ENCODE measurements at places on chromosomes 16 and 17.

DNA sequence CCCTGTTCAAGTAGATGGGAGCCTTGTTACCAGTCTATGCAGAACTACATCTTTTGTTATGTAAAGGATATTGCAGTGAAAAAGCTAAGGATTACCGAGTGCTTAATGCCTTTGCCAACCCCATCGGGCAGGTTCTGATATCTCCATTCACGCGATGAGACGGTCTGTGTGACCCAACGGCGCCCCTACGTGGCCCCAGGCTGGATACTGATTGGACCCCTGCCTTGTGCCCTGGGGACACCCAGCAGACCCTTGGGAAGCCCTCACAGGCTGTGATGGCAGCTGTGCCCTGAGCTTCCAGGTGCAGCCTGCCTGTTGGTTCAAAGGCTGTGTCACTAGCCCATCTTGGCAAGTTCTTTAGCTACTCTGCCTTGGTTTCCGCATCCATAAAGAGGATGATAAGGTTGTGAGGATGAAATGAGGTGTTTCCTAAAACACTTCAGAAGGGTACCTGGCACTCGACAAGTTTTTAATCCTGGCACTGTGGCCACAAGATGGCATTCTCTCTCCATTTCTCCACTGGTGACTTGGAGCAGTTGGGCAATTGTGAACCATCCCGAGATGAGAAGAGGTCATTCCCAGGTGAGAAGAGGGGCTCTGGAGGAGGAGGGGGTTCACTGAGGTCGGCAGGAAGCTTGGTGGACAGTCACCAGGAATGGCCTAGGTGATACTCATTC lies 33.6 kb downstream of the HAPSTR1 start:
- DNase-seq = no peak

GRCh38 chr16:52621651-52622050 lies 74.7 kb upstream of the TOX3 start:
- DNase-seq = no peak

DNA sequence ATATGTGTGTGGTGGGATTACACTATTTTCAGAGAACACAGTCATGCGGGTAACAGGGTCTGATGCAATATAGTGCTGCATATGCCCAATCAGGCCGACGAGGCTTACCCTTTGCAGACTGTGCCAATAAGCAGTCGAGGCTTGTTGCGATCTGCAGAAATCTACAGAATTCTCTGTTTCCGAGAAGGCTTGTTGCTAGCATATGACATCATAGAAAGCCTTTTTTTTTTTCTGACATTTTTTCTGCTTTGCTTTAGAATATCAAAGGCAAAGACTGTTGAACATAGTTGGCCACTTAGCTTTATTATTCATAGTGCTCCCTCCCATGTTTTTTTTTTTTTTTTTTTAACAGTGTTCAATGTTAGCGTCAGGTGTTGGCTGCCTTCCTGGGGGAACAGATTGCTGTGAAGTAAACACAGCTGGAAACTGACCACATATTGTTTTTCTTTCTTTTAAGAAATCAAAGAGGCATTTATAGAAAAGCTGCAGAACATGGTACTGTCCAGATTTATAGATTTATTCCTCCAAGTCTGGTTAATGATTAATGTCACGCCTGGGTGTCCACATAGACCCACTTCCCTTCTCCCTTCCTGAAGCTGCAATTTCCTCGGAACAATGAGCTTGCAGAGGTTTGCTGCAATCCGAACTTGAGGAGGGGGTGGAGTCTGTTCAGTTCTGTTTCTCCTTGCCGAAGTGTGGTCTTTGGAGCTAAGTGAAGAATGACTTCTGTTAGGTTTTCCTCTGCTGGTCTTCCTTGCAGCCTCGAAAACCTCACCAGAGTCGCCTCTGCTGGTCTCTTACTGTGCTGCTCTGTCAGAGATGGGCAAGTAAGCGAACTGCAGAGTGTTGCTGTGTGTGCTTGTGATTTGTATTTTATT lies 87.3 kb downstream of the MAP2K6 start:
- no peak for DNase-seq

- DNase-seq = peak; percentile 78
Observed at GRCh38 chr17:58630883-58631522, 60.8 kb downstream of the TEX14 start.

GRCh38 chr17:77479372-77480198 lies 338.8 kb downstream of the SEC14L1 start:
- DNase-seq = no peak

DNA sequence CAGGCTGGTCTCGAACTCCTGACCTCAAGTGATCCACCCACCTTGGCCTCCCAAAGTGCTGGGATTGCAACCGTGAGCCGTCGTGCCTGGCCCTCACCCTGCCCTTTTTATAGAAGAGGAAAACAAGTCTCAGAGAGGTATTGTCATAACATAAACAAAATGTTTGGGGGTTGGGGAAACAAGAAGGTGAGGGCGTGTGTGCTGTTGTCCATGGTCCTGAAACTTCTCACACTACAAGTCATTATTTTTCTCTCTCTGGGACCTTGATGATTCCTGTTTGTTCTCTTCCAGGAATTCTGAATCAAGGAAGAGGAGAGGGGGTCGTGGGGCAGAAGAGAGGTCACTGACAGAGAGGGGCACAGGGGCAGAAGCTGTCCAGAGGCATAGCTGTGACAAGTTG lies 160.2 kb upstream of the LHX1 start:
- no peak for DNase-seq

GRCh38 chr17:17672453-17673368 lies 8.5 kb upstream of the RAI1 start:
- DNase-seq = no peak

DNA sequence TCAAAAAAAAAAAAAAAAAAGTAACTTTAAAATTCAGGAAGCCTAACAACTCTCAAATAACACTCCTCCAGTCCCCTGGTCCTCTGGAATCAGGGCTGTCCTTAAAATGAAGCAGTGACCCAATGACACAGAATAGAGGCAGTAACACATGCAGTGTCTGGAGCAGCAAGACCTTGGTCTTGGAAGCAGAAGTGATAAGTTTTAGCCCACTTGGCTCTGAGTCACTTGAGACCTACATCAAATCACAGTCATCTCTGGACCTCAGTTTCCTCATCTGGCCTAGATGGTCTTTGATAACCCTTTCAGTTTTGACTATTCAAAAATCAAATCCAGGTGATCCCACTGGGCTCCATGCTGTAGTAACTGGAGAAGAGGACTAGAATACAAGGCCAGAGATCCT lies 39.0 kb downstream of the LYRM1 start:
- no peak for DNase-seq

DNA sequence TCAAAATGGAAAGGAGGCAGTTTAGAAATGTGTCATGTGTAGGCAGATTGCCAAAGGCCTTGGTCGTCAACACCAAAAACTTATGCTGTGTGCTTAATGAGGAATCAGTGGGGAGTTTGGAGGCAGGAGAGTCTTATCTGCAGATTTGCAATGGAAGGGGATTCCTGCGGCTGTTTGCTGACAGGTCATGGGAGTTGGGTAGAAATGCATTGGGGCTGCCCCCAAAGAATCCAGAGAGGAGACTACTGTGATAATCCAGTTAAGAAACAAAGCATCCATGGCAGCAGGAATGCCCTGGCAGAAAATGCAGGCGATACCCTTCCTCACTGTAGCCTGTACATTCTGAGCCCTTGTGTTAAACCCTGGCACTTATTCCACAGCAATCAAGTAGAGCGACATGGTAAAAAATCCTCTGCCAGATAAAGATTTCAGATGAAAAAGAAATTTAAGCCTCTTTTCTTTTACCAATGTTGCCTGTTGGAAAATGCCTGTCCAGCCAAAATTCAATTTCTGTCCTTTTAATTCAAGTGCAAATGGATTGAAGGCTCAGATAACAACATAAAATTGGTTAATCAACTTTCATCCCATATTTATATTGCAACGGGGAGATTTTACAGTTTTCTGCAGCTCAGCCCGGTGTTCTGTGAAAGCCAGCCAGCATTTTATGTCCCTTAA lies 491.0 kb upstream of the CDH5 start:
- DNase-seq = no peak

DNA sequence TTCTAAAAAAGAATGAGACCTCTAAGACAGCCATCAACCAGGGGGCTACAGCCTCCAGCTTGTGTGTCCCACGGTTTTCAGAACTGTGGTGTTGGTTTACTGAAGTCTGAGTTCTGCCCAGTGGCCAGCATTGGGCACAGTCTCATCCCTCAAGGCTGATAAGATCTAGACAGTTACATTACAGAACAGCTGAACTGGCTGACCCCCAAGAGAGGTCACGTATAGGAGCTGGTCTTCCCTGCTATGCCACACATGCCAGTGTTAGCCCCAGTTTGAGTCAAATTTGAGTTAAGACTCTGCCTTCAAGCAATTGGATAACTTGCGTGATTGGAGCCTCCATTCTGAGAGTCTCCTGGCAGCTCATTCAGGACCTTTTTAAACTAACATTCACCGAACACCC lies 14.8 kb upstream of the NUP93 start:
- no peak for DNase-seq

GRCh38 chr16:11792410-11793241 lies 4.4 kb downstream of the ZC3H7A start:
- DNase-seq = no peak

DNA sequence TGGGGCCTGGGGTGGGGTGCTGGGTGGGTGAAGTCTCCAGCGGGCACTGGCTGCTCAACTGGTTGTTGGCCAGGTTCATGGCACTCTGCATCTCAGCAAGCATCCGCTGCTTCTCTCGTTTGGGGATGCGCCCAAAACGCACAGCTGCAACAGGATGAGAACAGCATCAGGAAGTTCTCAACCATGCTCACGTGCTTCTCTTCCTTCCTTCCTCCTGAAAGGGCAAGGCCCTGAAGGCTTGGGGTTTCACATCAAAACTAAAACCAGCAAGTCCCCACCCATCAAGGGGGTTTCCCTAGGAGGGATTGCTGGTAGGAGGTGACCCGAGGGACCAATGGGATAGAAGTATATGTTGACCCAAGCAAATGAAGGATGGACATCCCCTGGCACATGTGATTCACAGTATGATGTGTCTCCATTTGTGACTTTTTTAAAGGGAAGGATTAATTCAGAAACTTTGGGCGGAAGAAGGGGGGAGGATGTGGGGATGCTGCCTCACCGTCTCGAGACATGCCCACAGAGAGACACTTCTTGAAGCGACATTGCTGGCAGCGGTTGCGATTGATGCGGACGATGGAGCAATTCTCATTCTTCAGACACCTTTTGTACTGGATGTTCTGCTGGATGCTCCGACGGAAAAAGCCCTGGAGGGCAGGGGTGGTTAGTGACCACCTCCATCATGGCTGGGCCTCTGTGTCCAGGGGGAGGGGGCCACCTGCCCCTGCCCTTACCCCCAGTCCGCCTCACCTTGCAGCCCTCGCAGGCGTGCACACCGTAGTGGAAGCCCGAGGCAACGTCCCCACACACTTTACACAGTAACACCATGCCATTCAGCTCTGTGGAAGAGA lies 4.2 kb downstream of the NR1D1 start:
- no peak for DNase-seq

GRCh38 chr17:40352237-40352778 lies 12.2 kb downstream of the GJD3 start:
- DNase-seq = no peak

DNA sequence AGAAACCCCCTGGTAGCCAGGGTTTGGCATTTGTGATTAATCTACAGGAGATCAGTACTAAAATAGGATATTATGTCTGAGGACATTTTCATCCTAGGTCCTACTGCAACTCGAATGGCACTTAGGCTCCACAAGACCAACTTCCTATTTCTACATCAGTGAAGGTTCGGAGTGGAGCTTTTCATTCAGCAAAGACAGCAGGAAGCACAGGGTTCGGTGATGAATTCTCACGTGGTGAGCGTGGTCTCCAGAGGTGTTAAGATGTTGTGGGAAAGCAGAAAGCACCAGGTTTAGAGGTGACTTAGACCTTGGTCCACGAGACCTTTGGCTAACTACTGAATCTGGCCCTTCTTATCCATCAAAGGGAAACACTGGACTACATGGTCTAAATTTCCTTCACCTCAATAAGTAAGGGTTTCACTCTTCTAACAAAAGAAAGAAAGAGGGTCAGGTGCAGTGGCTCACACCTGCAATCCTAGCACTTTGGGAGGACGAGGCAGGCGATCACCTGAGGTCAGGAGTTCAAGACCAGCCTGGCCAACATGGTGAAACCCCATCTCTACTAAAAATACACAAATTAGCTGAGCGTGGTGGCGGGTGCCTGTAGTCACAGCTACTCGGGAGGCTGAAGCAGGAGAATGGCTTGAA lies 13.9 kb upstream of the HELZ start:
- DNase-seq = no peak

DNA sequence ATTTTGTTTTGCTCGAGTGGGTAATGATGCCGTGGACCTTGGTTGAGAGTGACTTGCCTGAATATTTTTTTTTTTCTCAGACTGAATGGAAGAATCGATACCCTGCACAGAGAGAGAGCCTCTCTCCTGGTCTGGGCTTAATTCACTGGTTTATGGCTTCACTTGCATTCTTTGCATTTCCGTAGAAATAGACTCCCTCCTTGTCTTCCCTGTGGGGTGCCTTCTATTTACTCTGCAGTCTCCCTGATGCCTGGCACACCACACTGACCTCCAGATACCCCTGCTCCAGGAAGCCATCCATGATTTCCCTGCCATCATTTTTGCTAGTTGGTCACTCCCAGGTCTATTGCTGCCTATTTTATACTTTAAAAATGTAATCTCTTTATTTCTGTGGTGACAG lies 238.0 kb downstream of the SNX29 start:
- no peak for DNase-seq

DNA sequence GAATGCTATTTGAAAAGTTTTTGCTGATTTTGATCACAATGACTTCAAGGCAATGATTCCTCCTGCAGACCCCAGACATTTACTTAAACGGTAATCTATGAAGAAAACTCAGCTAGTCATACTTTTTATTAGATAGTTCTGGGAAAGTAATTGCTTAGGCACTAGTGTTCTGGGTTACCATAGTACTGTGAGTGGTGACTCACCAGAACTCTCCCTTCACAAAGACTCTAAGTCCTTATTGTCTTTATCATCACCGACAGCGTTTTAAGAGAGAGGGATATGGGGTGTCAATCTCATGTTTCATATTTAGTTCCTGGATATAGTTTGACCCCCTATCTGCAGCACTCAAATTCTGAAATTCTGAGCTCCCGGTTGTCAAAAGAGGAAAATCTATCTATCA lies 43.0 kb upstream of the CDH8 start:
- no peak for DNase-seq

DNA sequence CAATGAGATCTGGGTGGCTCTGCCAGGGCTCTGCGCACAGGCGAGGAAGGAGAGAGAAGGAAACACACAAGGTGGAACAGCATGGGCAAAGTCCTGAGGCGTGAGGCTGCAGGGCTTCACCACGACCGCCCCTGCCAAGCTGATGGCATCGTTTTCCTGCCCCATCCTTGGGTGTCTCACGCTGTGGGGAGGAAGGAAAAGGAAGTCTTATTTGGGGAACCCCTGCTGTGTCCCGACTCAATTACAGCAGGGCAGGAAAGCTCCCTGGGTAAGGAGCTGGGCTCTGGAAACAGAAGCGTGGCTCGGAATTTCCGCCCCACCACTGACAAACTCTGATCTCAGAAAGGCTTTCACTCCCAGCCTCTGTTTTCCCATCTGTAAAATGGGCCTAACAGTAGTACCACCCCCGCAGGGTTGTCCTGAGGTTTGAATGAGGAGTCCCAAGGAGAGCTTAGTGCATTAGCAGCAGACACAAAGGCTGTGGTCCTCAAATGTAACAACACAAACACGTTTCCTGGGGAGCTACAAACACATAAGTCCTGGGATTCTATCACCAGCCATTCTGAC lies 3.2 kb upstream of the CDH5 start:
- DNase-seq = no peak

- no peak for DNase-seq
Observed at GRCh38 chr16:12569061-12569460, 234.6 kb downstream of the CPPED1 start.

GRCh38 chr16:48156790-48157209 lies 1.0 kb upstream of the ABCC12 start:
- DNase-seq = no peak
